ENCODE measurements at places on chromosomes 13 and 19. TPM values are rescaled to one million over a fixed set of nuclear protein-coding genes. Genes with fewer than 3 reads are reported as not detected.
A peak's percentile ranks its signal among the peaks of the same experiment; 100 is the strongest.

GRCh38 chr19:55347442-55348009, 7.0 kb downstream of the COX6B2 start:
- DNase-seq, result no peak

The METTL21C gene
- total RNA-seq, result not detected

- peak; percentile 3 for DNase-seq
Observed at GRCh38 chr19:35262101-35262761, 6.5 kb upstream of the USF2 start.

The TEX101 gene
- total RNA-seq, result not detected

DNA sequence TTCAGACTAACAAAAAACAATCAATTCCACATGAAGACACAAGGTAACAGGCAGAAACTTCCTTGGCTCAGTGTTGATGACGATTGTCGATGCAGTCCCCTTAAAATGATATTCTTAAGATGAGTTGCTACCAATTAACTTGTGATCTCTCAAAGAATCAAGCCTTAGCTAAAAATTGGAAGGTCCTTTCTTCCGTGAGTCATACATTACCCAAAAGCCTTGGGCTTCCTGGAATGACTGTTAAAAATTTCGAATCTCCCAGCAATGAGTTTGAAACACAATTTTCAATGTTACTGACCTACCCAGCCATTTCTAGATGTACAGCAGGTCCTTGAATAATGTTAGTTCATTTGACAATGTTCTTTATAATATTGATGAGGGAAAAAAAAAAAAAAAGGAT, 28.0 kb upstream of the RB1 start:
- DNase-seq, result no peak
